ENCODE measurements at places on chromosomes 2 and 18. TPM values are rescaled to one million over a fixed set of nuclear protein-coding genes. Genes with fewer than 3 reads are reported as not detected.

C2orf72 gene
- 2.6 TPM for total RNA-seq

VSNL1 gene
- total RNA-seq = not detected

MC4R gene
- 3.9 TPM for total RNA-seq

- DNase-seq = no peak
Observed at GRCh38 chr2:219695145-219695709, 67.8 kb downstream of the SLC4A3 start.

TXNL4A gene
- 86.6 TPM for total RNA-seq

DNA sequence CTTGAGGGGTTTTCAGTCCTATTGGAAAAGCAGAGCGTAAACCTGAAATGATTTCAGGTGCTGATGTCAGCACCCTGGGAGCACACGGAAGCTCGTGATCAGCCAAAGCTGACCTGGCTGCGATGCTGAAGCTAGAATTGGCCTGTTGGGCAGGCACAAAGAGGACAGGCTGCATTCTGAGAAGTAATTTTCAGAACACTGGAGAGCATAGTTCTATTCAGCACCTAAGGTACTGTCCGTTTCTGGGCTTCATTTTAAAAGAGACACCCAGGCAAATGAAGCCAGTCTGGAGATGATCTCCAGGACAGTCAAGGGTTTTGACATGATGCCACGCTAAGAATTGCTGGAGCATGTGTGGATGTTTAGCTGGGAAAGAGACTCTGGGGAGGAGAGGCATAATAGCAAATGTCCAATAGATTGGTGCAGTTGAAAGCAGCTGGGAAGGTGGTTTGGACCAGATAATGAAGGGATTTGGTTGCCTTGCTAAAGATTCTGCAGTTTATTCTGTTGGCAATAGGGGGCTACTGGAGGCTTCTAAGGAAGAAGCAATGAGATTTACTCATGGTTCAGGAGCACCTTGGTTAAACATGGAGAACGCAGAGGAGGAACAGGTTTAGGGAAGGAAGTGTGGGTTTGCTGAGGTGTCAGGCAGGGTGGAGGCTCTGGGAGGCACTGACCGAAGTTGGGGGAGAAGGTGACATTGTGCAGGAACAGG lies 86.6 kb downstream of the ACOXL start:
- DNase-seq = no peak

DNA sequence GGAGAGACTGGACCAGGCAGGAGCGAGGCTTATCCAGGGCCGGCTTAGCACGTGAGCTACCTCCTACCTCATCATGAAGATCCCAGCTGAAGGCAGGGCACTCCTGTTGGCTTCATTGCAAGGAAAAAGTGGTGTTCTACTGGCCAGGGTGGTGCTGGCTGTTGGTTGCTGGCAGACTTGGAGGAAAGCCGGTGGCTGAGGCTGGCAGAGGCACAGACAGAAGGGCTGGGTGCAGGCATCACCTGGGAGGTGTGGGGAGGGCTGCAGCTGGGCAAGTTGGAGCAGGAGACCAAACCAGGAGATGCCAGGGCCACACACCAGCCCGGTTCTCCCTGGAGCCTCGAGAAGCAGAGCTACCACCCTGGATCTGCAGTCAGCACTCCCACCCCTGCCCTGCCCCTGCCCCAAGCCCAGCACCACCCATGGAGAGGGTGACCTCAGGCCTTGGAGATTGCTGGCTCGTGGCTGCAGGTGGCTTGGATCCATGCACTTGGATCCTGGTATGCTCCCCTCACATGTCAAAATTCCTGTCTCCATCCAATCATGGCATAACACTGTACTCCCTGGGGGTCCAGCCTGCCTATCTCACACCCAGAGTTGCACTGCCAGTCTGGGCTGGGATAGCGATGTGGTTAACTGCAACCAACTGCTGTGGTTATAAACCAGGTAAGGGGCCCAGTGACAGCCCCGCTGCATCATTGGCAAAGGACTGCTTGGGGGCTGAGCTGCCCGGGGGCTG lies 49.7 kb downstream of the GLI2 start:
- DNase-seq = no peak

GRCh38 chr2:46187112-46187618 lies 110.0 kb upstream of the EPAS1 start:
- DNase-seq = peak; percentile 33

GRCh38 chr2:11127761-11128160 lies 27.5 kb upstream of the SLC66A3 start:
- DNase-seq = no peak

DNA sequence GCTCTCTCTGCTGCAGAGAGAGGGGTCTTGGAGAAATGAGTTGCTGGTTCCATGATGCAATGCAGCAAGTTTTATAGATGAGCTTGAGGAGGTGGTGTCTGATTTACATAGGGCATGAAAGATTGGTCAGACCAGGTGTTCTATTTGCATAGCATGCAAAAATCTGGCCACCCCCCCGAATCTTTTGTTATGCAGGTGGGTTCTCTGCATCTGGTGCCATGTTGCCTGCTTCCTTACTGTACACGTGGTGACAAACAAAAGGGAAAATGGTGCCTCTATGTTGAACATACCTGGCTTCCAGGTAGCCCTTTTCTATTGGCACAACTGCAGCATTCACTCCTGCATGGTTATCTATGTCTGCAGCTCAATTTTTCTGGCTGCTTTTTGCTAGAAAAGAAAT lies 169.4 kb downstream of the GALNT1 start:
- no peak for DNase-seq

- no peak for DNase-seq
Observed at GRCh38 chr2:173996766-173997165, 31.6 kb upstream of the SP3 start.

GRCh38 chr2:176137906-176138305 lies 8.4 kb downstream of the HOXD8 start:
- DNase-seq = no peak

DNA sequence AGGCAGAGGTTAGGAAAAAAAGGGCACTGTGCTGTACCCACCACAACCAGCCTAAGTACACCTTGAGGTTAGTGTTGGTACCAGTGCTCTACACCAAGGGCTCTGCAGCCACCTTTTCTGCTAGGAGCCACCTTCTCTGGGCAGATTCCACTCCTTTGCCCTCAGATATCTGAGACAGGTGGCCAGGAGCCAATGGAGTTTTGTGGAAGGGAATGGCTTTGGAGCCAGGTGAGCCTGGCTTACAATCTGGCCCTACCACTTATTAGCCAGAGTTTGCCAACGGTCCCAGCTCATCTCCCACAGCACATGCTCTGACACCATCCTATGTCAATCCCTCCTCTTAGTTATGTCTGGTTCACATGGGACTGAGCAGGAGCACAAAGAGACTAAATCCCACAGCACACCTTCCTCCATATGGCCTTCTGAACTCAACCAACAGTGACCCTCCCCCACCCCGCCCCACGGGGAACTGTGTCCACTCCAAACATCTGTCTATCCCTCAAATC lies 77.5 kb downstream of the CLHC1 start:
- DNase-seq = no peak

DNA sequence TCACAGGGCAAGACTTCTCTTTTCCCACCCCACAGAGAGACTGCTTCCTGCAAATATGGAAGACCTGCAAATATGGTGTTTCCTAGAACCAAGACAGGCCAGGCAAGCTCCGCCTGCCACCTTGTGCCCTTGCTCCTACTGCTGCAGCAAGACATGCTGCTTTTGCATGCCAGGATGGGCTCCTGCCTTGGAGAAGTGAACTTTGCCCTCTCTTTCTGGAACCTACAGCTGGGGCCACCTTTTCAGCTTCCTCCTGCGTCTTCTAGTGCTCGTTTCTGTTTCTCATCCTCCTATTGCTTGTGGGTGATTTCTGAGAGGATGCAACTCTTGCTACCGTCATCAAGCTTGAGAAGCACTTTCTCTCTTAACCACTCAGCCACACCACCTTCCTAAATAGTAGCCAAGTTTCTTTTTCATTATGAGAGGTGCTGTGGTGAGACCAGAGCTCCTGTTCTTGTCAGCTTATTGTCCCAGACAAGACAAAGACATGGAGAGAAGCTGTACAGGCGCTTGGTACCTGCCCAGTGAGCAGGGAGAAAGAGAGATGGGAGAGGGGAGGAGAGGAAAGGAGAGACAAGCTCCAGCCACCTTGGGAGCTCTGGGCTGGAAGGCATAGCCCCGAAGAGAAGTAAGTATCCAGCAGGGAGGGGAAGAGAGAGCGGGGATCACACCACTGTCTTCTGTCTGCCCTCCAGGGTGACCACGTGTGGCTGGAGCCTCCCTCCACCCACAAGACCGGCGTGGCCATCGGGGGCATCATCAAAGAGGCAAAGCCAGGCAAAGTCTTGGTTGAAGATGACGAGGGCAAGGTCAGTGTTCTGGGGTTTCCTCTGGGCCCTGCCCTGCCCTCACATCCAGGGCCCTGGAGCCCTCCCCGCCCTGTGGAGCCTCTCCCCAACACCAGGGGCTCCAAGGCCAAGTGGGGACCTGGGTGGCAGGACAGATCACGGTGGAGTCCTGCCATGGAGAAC lies 28.3 kb downstream of the MYO7B start:
- no peak for DNase-seq

- DNase-seq = peak; percentile 48
Observed at GRCh38 chr2:131413148-131413747, 49.3 kb upstream of the RAB6D start.

DNA sequence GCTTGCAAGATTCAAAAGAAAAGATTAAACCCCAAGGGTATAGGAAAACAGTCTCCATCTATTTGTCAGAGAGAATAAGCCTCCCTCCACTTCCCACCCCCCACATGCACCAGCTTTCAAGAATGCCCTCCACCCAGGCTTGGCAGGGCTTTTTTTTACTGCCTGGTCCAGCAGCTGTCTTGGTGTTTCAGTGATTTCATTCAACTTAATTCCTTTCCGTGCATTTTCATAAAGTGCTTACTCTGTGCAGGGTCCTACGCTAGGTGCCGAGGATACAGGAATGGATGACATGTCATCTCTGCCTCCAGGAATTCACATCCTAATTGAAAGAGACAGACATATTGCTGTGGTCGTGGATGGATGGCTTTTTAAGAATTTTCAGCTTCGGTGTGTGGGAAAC lies 117.9 kb downstream of the LRATD1 start:
- DNase-seq = no peak

DNA sequence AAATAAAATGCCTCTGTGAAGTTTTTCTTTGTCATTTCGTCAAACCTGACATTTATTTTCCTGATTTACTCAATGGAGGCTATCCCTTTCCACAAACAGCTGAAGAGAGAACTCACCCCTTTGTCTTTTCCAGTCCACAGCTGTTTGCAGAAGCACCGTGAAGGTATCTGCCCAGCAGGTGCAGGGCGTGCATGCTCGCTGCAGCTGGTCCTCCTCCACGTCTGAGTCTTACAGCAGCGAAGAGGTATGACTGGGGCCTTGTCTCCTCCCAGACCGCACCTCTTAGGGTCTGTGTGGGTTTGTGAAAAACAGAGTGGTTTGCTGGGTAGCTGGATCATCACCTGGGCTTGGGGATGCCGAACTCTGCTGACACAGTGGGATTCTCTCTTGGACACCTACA lies 9.7 kb downstream of the SPP2 start:
- no peak for DNase-seq

GRCh38 chr2:160372585-160372984 lies 121.0 kb downstream of the RBMS1 start:
- no peak for DNase-seq

HOXD3 gene
- 1.0 TPM for total RNA-seq

LYG1 gene
- not detected for total RNA-seq

DNA sequence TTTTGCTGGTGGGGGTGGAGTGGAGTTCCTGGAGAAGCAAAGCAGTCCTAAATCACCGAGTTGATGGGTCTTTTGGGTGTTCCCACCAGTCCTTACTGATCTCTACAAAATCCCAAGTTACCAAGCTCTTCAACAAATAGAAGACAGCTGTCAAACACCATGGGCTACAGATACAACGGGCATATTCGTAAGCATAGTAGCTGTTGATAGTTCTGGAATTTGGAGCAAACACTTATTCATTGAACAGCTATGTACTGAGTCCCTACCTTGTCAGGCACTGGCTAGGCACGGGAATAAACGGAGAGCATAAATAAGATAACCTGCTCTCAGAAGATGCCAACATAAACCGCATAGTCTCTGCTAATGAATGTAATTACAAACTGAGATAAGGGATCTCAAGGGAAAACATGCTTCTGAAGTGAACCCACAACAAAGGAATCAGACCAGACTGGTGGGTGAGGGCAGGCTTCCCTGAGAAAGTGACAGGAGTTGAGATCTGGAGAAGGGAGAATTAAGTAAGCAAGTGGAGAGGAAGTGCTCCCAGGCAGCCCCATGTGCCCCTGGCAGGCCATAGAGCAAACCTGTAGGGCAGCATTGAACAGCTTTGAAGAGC lies 947 bp upstream of the ANKRD44 start:
- DNase-seq = peak; percentile 8

DNA sequence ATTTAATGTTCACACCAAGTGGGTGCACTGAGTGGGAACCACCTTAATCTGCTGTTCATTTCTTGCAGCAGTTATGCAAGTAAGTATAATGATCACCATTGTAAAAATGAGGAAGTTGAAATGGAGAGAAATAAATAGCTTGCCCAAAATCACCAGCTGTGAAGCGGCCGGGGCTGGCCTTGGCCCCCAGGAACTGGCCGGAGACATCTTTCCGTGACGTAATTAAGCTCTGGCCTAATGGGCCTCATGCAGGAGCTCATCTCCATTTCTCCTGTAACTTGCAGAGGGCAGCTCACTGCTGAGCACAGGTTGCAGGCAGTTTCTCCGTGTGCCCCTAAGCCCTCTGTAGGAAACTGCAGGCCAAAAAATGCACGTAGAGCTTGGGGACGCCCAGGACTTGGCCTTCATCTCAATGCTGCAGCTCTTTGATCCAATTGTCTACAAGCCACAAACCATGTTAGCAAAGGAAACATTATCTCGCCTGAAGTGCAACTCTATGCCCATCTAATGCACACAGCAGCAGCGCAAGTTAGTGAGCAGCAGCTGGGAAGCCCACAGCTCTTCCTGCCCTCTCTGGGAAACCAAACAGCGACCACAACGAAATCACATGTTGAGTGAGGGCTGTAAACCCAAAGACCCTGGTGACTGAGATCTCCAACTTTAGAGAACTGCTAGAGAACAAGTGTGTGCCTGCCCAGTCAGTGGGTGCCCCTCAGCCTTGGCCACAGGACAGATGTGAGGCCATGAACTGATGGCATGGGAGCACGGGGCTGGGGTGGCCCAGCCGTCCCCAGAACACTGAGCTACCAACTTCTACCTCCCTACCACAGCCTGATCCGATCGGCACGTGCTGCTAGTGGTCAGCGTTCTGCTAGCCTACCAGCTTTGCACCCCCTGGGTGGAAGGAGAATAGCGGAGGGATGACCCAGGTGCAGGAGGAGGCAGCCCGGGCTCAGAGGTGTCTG lies 28.8 kb downstream of the APCDD1 start:
- no peak for DNase-seq

- DNase-seq = no peak
Observed at GRCh38 chr18:35525795-35526494, 28.2 kb upstream of the INO80C start.

GRCh38 chr2:12615509-12615908 lies 101.2 kb upstream of the TRIB2 start:
- no peak for DNase-seq

GRCh38 chr2:49129034-49129433 lies 25.3 kb downstream of the FSHR start:
- no peak for DNase-seq

FIGN gene
- 2.2 TPM for total RNA-seq
